Kidney (tissue), 22 donors: ENCODE measurements at places on chromosomes 1 and 21. TPM values are rescaled to one million over a fixed set of nuclear protein-coding genes. Genes with fewer than 3 reads are reported as not detected.

The FALEC gene
- total RNA-seq: not detected

The SPATA1 gene
- 2.5 TPM for total RNA-seq

GRCh38 chr1:202088206-202088605 is 34.5 kb upstream of the GPR37L1 start:
- no peak overlapping the region for H3K4me3 ChIP-seq
- no peak for DNase-seq
- H3K27ac ChIP-seq: no peak overlapping the region
- H3K36me3 ChIP-seq: no peaks in the 10 kb centered on the region
- H3K27me3 ChIP-seq: no peaks in the 10 kb centered on the region

DNA sequence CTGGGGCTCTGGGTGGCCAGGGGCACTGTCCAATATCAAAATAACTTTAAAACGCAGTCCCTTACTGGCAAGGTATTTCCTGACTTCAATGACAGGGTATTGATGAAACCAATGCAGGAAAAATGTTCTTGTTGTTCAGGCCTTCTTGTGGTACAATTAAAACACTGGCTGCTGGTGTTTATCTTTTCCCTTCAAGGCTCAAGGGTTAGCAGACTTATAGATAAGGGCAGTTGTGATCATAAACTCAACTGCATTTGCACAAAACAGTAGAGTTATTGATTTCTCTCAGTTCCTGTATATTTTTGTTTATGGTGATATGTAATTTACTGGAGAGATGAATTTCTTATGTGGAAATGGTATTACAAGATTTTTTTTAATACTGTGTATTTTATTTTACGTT is 2.7 kb upstream of the CD84 start:
- no peaks in the 10 kb centered on the region for H3K27me3 ChIP-seq
- H3K4me3 ChIP-seq: no peak overlapping the region
- H3K4me1 ChIP-seq: no peaks in the 10 kb centered on the region
- H3K27ac ChIP-seq: no peak overlapping the region

DNA sequence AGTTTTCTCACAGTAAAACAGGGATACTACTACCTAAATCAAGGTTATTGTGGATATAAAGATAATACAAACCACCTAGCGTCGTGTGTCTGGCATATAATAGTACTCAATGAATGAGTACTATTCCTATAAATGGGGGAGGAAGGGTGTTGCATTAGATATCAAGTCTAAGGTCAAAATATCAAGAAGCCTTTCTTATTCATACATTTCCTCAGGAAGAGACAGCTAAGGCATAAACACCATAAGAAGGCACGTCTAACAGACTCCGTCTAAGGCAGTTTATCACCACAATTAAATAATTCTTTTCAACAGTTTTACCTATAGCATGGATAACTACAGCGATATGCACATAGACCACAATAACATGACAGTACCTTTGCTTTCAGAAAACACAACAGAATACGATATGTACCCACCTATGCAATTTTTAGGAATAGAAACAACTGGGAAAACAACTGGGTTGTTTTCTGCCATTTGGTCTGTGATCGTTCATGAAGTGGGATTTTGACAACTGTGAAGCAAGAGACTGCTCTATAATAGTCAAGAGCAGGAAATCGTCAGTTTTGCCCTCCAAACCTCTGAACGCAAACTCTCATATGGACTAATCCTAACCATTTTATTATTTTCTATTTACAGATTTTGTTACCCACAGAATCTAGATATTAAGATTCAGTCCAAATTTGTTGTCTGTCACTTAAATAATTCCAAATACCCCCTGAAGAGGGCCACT is 53.1 kb downstream of the HNRNPR start:
- H3K27ac ChIP-seq: no peak overlapping the region
- no peak for DNase-seq
- H3K4me3 ChIP-seq: no peak overlapping the region
- H3K27me3 ChIP-seq: no peaks in the 10 kb centered on the region

GRCh38 chr1:192080684-192081083 is 77.6 kb upstream of the RGS18 start:
- DNase-seq: no peak
- no peak overlapping the region for H3K4me3 ChIP-seq
- H3K4me1 ChIP-seq: no peaks in the 10 kb centered on the region
- H3K36me3 ChIP-seq: no peaks in the 10 kb centered on the region
- no peak overlapping the region for H3K27ac ChIP-seq

DNA sequence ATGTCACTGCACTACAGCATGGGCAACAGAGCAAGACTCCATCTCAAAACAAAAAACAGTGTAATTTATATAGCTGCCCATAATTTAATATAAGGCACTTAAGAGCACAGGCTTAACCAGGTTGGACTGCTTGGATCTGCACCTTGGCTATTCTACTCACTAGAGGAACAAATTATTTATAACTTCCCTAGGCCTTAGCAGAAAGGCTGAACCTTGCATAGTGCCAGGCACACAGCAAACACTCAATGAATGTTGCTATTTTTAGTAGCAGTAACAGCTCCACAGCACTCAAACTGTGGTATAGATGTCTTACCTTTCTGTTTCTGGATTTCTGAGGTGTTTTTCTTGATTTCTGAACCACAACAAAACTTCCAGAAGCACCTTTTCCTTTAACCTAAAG is 19.8 kb downstream of the HP1BP3 start:
- H3K27me3 ChIP-seq: no peaks in the 10 kb centered on the region
- H3K4me1 ChIP-seq: no peaks in the 10 kb centered on the region
- H3K4me3 ChIP-seq: no peak overlapping the region
- H3K27ac ChIP-seq: no peak overlapping the region
